ENCODE measurements at places on chromosomes 3 and 15.

DNA sequence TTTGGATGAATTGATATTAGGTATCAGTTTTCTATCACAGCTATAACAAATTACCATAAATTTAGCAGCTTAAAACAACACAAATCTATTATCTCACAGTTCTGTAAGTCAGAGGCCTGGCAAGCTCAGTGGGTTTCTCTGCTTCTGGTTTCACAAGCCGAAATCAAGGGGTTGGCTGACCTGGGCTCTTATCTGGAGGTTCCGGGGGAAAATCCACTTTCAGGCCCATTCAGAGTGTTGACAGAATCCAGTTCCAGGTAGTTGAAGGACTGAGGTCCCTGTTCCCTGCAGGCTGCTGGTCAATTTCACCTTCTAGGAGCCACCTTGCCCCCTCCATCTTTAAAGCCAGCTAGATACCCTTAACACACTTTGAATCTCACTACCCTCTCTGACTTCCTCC, 11.1 kb upstream of the HHATL start:
- DNase-seq: peak; percentile 9

- peak; percentile 72 for DNase-seq
Measured at GRCh38 chr15:89971592-89971997, 29.5 kb upstream of the ZNF710 start.

DNA sequence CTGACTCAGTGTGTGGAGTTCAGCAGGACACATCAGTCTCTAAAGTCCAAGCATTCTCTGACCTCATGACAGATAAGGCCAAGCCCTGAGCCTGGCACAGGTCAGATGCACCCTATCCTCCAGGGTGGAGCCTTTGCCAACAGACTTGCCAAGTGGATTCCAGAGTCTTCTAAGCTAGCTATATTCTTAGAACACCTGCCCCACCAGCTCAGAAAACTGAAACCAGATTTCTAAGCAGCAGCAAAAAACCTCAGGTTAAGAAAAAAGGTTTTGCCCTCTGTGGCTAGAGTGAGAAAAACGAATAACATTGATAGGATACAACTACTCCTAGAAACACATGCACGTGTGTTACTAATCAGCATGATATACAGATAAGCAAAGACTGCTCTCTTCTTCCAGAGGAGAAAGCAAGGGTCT, 11.6 kb downstream of the RMDN3 start:
- no peak for DNase-seq

DNA sequence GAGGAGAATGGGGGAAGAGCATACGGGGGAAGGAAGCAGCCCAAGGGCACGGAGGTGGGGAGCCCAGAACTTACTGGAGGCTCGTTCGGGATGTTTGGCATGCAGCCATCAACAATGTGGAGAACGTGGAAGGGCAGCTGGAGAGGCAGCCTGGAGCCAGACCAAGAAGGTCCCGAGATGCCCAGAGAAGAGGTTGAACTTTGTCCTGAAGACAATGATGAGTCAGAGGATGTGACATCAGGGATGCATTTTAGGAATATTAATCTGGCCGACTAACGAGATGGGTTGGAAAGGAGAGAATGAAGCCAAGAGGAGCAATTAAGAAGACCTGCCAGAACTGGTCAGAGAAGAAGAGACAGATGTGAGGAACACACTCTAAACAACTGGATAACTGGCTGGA, 98.2 kb downstream of the SRGAP3 start:
- DNase-seq: no peak

DNA sequence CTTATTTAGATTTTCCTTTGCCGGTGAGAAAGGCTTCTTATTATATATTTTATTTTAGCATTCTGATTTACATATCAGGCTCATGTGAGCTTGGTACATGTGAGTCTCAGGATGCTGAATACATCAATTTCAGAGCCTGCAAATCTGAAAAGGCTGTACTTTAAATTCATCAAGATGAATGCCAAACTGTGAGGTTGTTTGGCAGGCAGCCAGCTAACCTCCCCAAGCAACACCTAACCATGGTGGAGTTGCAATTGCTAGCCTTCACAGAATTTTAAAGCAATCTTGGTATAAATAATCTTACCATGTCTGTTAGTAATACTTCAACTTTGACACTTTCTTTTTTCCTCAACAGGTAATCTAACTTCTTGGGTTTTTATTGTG, 252.5 kb downstream of the CDIN1 start:
- DNase-seq: no peak

GRCh38 chr3:185623939-185624665, 38.0 kb downstream of the SENP2 start:
- no peak for DNase-seq

DNA sequence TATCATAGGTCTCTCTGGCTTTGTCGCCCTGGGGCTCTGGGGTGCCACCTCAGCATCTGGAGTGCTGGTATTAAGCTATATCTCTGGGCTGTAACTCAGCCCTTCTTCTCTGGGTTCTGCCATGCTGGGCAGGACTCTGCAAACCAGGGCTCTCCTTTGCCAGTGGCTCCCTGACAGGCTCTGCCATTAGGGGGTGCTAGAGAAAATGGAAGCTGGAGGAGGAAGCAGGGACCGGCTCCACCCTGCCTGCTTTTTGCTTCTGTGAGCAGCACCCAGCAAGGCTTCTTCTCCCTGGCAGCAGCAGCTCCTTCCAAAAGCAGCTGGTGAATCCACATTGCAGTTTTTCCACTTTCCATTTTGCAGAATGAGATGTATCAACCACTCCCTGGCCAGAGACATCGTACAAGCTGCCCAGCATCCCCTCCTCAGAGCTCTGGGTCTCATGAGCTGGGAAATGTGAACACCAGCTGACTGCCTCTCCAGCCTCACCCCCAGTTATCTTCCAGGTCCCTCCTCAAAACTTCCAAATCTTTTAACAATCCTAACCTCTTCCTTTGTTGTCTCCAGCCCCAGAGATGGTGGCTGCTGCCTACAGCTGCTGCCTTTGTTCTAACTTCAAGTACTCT, 165.0 kb downstream of the ABHD5 start:
- DNase-seq: peak; percentile 59

DNA sequence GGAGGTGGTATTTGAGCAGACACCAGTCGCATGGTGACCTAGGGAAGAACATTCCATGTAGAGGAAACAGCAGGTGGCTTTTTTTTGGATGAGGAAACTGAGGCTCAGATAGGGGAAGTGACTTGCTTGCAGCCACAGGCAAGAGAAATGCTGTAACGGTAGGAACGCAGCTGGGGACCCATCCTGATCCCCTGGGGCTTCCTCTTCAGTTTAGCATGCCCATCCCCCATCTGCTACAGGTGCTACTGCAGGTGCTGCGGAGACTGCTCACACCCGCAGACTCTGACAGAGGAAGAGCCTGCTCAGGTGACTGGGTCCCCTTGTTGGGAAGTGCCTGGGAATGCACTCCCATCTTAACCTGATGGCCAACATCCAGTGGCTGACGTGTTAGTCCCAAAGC, 55.4 kb upstream of the SEC13 start:
- DNase-seq: no peak

DNA sequence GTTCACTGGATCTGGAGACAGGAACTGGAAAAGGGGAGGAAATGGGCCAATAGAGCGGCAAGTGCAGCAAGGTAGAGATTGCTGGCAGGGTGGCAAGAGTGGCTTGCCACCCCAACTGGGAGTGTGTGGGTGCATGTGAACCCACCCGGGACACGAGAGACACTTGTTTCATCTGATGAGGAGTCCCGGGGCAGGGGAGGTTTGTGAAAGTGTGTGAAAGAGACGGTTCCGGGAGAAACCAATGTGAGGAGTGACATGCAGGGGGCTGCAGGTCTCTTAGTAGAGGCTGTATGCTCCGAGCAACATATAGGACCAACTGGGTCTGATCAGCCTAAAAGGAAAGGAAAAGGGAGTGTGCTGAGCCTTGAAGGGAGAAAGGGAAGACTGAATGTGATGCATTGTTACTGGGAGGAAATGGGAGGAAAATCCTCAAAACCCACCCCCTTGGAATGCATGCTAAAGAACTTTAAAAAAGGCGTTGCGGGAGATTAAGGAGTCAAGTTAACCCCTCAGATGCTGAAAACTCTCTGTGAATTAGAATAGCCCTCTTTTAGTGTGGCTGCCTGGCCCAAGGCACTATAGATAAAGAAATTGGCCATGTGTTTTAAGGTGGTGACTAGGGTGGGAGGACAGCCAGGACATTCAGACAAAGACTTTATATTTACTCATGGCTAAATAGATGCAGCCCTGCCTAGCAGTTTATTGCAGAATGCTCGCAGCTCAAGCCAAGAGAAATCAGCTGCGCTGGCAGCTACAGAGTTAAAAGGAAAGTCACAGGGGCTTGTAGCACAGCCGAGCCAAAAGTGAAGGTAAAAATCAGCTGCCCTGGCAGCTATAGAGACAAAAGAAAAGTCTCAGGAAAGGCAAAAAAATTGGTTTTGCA, 9.1 kb upstream of the SLC9C1 start:
- DNase-seq: no peak

GRCh38 chr3:9712415-9712814, 8.8 kb downstream of the CPNE9 start:
- no peak for DNase-seq

DNA sequence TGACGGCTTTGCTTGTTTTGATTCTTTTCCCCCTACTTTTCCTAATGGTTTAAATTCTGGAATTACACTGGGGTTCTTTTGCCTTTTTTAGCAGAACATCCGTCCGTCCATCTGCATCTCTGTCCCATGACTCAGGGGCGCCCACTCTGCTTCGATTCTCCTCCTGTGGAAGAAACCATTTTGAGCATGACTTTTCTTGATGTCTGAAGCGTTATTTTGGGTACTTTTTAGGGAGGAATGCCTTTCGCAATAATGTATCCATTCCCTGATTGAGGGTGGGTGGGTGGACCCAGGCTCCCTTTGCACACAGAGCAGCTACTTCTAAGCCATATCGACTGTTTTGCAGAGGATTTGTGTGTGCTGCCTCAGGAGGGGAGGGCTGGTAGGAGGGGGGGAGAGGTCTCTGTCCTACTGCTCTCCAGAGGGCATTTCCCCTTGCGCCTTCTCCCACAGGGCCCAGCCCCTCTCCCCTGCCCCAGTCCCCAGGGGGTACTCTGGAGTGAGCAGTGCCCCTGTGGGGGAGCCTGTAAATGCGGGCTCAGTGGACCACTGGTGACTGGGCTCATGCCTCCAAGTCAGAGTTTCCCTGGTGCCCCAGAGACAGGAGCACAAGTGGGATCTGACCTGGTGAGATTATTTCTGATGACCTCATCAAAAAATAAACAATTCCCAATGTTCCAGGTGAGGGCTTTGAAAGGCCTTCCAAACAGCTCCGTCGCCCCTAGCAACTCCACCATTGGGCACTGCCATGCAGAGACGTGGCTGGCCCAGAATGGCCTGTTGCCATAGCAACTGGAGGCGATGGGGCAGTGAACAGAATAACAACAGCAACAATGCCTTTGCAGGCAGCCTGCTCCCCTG, 19.5 kb upstream of the BSN start:
- no peak for DNase-seq

GRCh38 chr3:68256635-68257223, 602.3 kb upstream of the SUCLG2 start:
- peak; percentile 27 for DNase-seq

DNA sequence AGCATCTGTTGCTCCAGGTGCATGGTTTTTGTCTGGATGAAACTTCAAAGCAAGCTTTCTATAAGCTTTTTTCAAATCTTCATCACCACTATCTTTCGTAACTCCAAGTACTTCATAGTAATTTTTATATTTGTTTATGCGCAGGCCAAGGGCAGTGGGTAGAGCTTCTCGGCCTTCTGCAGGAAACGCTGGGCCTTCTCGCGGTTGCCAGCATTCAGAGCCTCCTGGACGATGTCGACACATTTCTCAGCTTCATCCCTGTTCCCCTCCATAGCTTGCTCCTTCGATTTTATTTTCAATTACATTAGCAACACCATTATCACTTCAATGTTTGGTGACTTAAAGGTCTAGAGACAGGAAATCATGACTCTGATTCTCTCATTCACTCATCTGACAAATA, 20.2 kb downstream of the DENND4A start:
- no peak for DNase-seq

GRCh38 chr3:72618739-72619138, 229.5 kb downstream of the SHQ1 start:
- no peak for DNase-seq
